ENCODE measurements at places on chromosomes 12 and 14.

DNA sequence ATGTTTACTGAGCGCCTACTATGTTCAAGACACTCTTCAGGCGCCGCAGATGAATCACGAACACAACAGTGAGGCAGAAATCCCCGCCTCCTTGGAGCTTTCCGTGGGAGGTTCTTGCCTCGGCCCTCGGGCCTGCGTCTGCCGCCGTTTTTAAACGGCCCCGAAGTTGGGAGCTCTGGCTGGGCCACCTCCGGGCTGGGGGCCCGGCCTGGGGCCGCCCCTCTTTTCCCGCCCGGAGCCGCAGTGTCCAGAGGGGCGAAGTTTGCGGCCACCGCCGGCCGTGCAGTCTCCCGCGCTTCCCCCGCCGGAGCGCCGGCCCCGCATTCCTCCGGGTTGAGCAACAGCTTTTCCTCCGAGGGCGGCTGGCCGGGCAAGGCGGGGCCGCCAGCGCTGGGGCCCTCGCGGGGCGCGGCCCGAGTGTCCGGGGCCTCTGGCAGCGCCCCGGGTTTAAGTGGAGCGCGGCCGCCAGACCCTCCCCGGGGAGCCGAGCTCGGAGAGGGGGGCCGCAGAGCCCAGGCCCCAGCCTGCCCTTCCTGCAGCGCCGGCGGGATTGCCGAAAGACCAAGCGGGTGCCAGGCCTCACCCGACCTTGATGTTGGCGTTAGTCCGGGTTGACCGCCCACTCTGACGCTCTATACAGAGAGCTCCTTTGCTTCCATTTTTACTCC is 18.7 kb upstream of the CTDSP2 start:
- no peak for DNase-seq

DNA sequence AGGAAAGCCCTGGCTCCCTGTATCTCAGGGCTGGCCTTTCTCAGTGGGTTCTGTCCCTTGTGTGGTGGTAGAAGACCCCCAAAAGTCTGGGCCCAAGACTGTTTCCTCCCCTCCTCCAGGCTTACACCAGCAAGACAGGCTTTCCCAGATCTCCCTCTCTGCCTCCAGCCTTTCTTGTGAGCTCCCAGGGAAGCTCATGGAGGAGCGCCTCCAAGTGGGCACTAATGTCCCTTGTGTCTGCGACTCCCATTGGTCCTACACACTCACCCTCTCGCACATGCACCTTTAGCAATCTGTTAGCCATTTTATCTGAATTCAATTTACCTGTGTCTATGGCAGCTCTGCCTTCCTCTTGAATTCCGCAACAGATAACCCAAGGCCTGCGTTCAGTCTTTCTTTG is 251.1 kb upstream of the CAND1 start:
- DNase-seq: no peak

DNA sequence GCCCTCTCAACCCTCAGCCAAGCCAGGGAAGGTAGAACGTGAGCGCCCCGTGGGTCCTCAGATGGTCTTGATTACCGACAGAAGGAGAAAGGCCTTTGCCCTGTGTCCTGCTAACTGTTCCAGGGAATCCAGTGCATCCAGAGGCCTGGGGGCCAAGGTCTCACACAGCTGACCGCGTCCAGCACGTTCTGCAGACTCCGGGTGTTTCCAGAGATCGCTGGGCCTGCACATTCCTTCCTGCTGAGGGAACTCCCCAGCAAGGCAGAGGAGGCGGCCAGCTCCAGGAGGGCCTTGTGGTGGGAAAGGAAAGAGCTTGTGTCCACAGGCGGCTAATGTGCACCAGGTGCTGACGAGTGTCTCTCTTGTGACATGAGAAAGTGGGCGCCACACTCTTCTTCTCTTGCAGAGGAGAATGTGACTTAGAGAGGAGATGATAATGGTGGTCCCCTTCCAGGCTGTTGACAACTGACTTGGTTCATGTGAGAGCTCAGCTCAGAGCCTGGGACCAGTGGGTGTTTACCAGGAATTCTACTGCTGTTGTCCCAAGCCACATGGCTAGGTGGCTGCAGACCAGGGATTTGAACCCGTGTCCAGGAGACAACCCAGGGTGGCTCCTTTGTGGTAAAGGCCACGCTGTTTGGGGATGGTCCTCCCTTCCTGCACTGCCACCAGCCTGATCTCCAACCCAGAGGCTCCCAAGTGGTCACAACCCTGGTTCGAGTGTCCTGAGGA is 46.8 kb upstream of the DLK1 start:
- DNase-seq: no peak

- DNase-seq: no peak
These were observed 107.7 kb upstream of the LRFN5 start for GRCh38 chr14:41498959-41499358.

GRCh38 chr14:49461529-49462401 is 124.4 kb downstream of the RPS29 start:
- DNase-seq: peak; percentile 35

DNA sequence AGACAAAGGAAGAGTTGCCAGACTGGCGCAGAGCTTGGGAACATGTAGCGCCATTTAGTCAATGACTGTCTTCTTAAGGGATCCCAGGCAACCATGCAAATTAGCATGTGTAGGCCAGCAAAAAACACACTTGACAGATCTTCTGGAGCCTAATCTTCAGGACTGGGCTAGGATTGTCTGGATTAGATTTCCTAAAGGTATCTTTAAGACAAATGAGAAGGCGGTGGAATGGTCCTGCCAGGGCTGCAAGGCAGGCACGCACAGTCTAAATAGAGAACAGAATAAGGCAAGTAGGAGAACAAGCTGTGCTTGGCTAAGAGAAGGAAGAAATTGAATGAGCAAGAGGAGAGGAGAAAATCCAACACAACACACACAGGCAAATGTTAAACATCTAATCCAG is 80.0 kb downstream of the CIT start:
- no peak for DNase-seq

DNA sequence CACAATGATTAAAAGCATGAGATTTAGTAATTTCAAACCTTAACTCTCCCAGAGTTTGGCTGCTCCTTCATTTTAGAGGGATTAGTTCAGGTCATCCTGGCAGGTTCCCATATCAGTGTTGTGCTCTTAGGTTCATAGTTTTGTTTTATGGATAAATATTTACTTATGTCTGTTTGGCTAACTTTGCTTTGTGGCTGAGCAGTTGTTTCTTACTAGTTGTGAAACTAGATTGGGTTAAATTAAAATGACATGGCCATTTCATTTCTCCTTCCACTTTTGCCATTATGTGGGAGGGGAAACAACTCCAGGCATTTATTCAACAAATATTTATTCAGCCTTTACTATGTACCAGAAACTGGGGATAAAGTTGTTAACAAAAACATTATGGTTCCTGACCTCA is 158.8 kb downstream of the TMTC3 start:
- no peak for DNase-seq

DNA sequence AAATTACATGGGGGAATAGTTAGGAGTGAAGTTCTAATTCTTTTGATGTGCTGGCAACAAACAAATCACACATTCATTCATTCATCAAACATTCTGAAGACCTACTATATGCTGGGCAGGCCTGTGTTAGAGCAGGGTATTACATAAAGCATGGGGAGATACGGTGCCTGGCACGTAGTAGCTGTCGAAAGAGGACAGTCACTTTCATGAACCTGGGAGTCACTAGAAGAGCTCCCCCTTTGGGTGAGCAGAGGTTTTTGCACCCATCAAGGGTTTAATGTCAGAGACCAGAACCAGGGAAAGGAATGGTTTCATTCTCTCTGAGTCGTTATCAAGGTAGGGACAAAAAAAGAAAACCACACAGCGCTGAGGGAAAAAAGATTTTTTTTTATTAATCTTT is 10.0 kb downstream of the LHX5 start:
- DNase-seq: no peak

- no peak for DNase-seq
These were observed 6.2 kb downstream of the FOXJ2 start for GRCh38 chr12:8038659-8039114.

DNA sequence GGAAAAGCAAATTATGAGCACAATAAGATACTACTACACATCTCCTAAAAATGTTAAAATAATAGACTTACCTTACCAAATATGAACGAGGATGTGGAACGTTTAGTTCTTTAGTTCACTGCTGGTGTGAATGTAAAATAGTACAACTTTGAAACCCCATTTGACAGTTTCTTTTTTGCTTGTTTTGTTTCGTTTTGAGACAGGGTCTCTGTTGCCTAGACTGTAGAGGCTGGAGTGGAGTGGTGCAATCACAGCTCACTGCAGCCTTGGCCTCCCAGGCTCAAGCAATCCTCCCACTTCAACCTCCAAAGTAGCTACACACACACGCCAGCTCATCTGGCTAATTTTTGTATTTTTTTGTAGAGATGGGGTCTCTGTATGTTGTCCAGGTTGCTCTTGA is 136.4 kb upstream of the FAR2 start:
- DNase-seq: no peak

DNA sequence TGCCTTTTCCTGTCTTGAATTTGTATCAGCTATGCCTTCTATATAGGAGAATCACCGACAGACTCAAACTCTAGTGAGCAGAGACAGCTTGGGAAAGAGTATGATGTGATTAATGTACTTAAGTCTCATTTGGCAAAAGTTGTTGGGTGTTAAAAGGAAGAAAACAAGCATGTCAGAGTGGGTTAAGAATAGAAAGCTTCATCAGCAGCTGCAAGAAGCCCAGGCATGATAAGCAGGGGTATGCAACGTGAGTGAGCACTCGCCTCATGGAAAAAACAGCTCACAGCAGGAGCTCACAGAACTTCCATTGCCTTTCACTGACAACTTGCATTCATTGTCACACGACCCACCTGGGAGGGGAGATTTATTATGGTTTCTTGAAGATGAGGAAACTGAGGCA is 35.9 kb upstream of the WNK1 start:
- DNase-seq: no peak

DNA sequence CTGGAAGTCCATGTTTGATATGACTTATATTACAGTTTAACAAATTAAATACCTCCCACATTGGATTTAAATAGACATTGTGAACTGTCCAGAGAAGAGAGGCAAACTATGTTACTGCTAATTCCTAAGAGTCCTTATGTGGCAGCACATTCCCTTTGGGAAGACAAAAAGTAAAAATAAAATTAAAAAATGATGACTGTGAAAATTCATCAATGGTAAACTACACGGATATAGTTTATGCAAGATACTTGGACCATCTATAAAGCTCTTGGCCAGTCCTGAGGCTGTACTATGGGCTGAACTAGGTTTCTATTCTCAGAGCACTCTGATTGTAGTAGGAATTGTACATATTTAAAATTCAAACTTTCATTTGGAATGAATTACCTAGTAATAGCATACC is 206.4 kb downstream of the LRRK2 start:
- no peak for DNase-seq

DNA sequence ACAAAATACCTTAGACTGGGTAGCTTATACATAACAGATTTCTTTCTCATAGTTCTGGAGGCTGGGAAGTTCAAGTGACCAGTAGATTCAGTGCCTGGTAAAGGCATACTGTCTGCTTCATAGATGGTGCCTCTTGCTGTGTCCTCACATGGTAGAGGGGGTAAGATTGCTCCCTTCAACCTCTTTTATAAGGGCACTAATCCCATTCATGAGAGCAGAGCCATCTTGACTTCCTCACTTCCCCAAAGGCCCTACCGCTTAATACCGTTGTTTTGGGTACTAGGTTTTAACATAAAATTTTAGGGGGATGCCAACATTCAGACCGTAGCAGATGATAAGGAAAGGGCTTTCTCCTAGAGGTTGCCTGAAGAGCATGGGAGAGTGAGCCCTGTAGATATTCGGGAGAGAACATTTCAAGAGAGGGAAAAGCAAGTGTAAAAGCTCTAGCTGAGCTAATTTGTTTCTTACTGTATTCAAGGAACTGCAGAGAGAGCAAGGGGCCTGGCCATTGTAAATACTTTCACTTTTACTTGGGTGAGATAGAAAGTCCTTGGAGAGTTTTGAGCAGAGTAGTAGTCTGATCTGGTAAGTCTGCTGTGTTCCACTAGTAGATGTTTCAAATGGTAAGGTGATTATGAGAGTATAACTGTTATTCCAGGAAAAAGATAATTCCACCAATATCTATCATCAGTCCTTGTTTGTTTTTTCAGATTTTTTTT is 27.3 kb downstream of the FRS2 start:
- DNase-seq: no peak

All from pulmonary artery endothelial cell (primary cell).